ENCODE measurements at places on chromosomes 5 and 9.

DNA sequence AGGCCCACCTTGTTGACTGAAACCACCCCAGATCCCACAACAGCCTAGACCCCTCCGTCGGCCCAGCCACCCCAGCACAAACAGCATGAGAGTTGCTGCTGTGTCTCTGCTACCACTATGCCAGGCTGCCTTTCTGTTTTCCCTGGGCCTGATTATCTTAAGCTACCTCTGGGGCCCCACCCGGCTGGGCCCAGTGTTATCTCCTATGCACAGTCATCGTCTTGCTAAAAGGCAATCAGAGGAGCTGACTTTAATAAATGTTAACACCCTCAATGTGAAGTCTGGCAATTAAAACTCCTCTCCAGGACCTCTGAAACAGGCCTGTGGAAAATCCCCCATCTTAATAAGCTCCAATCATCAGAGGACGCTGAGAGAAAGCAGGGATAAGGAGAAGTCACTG is 144.9 kb downstream of the FAM114A2 start:
- no peak for DNase-seq

- no peak for DNase-seq
Measured at GRCh38 chr9:94269264-94269663, 10.2 kb downstream of the ZNF169 start.

DNA sequence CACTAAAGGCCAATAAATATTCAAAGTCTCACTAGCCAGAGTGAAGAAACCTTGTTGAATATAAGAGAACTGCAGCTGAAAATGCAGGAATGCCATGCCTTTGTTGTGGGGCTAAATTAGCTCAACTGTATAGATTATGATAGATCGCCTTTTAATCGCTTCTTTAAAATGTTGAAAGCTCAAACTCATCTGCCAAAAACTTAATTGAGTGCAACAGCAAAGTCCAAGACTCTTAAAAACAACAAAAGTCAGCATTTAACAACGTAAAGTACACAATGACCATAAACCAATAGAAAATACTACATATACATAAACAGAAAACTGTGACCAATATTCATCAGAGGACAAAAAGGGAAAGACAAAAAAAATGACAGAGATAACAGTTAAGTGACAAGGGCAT is 585.0 kb upstream of the CDH6 start:
- DNase-seq, result no peak

GRCh38 chr9:91017245-91017644 is 215.6 kb downstream of the SYK start:
- DNase-seq, result no peak

DNA sequence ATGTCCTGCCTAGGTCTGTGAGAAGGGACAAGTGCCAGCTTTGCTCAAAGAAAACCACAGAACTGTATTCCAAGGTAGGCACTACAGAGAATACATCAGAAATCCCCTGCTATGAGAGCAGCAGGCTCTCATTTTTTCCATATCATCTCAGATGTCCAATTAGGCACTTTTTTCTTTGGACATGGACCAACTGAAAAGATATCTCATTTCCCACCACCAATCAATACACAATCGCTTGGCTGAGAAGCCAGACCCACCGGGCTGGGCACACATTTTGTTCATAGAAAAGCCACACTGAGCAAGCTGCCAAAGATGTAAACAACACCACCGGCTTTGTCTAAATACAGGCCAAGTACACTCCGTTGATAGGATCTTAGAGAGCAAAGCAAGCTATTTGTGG is 25.9 kb downstream of the STOM start:
- no peak for DNase-seq

DNA sequence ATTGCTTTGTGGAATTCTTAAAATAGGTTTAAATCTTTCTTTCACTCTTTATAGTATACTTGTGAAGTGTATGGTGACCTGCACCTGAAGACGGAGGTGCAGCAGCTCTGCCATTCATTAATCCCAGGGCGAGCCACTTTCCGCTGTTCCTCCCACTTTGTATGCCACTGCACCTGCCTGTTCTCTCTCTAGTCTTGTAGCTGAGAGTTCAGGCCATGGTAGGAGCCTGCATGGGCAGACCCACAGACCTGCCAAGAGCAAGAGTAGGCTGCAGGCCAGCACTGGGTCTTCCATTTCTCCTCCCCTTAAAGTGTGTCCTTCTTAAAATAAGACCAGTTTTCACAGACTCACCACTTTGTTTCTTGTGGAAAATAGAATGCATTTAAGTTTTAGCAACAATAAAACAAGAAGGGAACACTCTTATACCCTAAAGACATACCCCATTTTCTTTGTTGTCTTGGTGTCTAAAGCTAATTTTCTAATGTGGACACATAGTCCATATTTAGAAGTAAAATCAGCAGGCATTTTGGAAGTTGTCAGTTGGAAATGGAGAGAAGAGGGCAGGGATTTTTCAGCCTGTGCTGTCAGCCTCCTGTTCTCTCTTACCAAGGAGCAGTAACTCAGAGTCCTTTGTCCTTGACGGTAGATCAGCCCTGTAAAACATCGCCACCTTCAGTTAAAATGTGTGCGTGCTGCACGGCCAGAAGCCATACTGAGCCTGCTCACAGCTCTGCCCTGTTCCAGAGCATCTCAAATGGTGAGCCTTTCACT is 103.2 kb downstream of the SNCAIP start:
- DNase-seq, result no peak

- DNase-seq, result no peak
Measured at GRCh38 chr9:121658166-121658565, 6.7 kb downstream of the DAB2IP start.

DNA sequence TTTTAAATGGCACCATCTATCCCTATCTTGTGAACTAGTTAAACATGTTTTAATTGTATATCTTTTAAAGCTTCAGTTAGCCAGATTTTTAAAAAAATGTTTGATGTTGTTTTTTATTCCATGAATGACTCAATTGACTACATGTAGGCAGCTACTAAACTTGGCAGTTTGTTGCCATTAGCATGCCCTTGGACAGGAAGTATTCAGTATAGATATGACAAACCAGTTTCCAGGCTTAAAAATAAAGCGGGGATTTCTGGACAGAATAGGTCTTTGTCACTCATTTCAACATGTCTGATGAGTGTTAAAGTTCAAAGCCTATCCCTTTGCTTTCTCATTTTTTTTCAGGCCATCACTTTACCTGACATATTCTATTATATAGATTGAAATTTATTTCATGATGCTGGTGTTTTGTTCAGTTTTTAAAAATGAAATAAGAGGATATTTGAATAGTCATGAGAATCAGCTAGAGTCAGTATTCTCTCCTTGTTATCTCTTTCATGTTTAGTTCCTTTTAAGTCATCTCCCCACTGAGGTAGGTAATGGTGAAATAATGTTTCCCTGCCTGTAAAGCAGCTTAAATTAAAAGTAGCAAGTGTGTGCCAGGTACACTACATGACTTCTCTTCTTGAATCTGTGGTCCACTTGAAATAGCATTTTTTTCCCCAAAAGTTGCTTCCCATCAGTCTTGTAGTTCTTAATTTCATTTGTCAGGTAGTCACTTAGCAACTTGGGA is 11.9 kb downstream of the TNFAIP8 start:
- DNase-seq, result no peak

- no peak for DNase-seq
Measured at GRCh38 chr9:123679330-123679987, 250.5 kb downstream of the DENND1A start.

- no peak for DNase-seq
Measured at GRCh38 chr5:159764283-159765134, 151.8 kb upstream of the ADRA1B start.

DNA sequence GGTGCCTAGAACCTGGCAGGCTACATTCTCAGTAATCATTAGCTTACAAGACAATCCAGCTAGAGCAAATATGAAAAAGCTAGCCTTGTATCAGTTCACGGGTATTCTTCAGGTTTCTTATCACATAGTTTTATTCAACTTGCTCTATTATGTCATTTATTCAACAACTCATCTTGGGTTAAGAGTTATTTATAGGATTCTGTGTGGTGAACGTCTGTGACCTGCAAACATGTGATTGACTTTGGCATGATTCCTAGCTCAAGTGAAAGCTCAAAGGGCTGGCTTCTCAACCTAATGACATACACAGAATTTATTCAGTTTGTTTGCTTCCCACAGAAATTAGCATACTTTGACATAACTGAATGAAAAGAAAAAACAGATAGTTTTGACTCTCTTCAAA is 173.1 kb downstream of the PLPPR1 start:
- DNase-seq, result no peak

DNA sequence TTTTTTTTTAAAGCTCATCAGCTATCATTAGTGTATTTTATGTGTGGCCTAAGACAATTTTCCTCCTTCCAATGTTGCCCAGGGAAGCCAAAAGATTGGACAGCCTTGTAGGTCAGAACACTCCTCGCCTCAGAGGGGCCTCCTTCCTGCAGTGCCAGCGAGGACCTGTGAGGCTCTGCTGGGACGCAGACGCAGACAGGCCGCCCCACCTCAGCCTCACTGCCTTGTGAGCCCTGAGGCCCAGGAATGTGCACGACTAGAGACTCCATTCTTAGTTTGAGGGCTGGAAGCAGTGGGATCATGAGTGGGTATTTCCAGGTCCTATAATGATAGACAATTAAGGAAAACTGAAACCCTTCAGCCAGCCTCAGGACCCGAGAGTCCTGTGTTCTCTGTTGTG is 85.4 kb downstream of the PJA2 start:
- no peak for DNase-seq

DNA sequence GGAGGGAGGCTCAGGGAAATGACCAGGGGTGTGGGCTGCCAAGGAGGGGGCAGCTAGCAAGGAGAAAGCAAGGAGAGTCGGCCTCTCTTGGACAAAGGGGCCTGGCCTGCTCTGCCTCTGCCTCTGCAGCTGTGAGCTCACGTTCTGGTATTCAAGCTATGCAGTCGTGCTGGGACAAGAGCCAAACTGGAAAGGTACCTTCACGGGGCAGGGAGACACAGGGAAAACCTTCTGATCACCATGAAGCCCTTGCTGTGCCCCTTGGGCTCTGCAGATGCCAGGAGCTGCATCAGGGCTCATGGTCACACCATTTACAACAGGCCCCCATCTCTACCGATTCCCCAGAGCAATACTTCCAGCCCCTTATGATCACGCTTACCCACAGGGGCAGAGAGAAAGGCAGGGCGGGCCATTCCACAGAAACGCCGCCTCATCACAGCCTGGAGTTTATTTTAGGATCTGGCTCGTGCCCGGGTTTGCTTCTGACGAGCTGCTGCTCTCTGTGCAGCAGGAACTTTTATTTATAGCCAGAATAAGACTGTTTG is 63.2 kb downstream of the PRRT1B start:
- DNase-seq, result no peak
